ENCODE measurements at places on chromosomes 7 and 10. TPM values are rescaled to one million over a fixed set of nuclear protein-coding genes. Genes with fewer than 3 reads are reported as not detected.
A peak's percentile ranks its signal among the peaks of the same experiment; 100 is the strongest.

SFRP5 gene
- polyA plus RNA-seq: 1.9 TPM

ACBD7 gene
- polyA plus RNA-seq: 35.4 TPM

- no peak for DNase-seq
Measured at GRCh38 chr10:3763035-3763456, 22.0 kb downstream of the KLF6 start.

GRCh38 chr7:102817616-102818573 is 69.1 kb downstream of the FAM185A start:
- no peak for DNase-seq

RPP30 gene
- 27.1 TPM for polyA plus RNA-seq

AMPH gene
- 71.5 TPM for polyA plus RNA-seq

GRCh38 chr10:63042256-63042655 is 90.9 kb upstream of the NRBF2 start:
- DNase-seq: no peak

DNA sequence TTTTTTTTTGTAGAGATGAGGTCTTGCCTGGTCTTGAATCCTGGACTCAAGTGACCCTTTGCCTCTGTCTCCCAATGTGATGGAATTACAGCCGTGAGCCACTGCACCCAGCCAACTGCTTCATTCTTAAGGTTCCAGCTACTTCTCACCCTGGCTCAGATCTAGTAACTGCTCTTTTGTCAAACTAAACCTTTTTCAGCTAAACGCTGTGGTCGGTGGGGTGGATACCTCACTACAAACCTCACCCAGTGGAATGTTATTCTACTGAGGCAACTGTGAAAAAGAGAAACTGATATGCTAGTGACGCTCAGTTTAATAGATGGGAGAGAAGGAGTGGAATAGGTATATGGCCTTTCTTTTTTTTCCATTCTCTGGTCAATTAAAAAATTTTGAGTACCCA is 1.7 kb upstream of the MRLN start:
- no peak for DNase-seq

DNA sequence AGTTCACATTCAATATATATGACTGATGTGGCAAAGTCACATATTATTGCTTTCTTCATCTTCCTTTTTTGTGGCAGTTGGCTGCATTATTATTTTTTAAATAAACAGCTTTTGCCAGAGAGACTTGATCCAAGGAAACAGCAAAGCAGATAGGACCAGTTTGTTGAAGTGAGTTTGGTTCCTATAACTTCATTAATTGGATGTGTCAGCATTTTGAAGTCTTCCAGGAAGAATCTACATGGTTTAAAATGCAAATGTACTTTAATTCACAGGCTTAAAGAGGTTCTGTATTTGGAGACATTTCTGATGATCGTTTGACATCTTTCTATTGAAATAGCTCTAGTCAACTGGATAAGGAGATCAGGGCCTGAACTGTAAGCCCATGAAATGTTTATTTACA is 13.2 kb downstream of the UBE2D1 start:
- DNase-seq: peak; percentile 3

DNA sequence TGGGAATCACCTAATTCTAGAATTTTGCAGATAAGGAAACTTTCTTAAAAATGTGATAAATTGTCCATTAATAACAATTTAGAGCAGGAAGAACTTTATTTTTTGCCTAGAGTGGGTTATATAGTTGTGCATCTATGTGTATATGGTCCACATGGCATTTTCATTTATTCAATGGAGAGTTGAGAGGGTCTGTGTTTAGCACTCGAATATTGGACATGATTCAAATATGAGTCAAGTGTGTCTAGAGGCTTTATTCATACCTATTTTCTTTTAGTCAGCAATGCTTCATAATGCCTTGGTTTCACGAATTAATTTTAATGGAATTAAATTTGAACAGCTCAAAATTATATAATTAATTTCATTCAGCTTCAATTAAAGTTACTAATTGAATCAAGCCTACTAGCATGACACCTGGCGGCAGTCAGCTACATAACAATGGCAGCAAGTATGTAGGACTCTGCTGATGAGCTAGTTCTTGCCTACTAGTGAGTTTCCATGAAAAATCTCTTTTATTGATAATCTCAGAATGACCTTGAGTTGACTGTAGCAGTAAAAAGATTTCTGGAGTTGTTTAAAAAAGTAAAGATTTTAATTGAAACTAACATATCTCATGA is 17.7 kb downstream of the MDFIC start:
- DNase-seq: peak; percentile 46

GRCh38 chr7:126959649-126960048 is 293.1 kb downstream of the GRM8 start:
- DNase-seq: no peak

DNA sequence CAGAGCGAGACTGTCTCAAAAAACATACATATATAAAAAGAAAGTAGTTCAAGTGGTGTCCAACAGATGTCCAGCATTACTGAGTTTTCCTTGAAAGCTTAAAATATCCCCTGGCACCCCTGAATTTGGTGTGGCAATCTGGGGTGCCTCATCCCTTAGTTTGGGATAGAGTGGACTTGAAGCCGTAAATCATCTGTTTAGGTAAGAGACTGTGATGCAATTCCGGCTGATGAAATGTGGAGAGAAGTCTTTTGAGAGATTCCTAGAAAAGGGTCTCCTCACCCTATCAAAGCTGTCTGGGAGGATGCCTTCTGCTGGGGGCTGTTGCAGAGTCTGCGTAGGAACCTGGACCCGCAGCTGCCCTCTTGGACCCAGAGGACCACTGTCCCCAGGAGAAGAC is 408.0 kb downstream of the RPS24 start:
- DNase-seq: no peak

DNA sequence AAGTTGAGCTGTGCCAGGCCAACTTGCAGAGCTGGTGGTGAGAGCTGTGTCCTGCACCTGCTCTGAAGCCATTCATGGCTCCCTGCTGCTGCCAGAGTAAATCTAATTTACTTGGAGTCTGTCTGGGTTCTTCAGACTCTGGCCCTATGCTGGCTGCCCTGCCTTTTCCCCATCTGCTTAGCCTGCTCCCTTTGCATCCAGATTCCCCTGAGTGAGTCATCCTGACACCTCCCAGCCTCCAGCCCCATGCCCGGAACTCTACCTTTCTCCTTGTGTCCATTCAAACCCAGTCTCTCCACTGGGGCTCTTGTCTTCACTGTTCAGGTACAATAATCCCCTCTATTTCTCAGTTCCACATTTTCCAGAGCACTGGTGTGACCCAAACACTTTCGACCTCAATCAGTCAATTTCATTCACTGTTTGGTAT is 434.4 kb upstream of the ZMIZ1 start:
- DNase-seq: no peak

DNA sequence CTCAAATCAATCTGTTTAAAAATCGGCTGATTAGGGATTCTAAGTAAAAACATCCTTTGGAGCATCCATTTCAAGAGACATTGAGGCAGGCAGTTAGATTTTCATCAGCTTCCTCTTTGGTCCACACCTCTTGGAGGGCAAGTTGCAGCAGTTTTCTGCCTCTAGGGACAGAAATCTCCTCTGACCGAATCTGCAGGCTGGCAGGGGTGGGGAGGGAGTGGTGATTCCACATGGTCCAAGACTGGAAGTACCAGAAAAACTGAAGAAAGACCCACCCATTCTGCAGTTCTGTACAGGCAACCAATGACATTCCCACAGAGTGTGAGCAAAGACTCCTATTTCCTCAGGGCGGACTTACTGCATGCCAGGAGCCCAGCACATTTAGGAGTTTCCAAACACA is 29.0 kb downstream of the FGFBP3 start:
- no peak for DNase-seq

TLX1 gene
- not detected for polyA plus RNA-seq

GRCh38 chr7:131443496-131443895 is 112.9 kb downstream of the PODXL start:
- no peak for DNase-seq

DNA sequence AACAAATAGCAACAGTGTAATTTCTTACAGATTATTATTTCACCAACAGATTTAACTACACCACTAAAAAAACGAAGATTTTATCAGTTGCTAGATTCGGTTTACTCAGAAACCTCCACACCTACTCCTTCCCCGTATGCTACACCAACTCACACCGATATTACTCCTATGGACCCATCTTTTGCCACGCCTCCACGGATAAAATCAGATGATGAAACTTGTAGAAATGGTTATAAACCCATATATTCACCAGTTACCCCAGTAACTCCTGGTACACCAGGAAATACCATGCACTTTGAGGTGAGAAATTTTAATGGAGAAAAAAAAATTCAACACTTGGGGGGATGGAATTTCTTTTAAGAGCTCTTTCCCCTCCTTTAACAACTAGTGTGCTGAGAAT is 92.5 kb downstream of the KMT2E start:
- no peak for DNase-seq

- DNase-seq: no peak
Measured at GRCh38 chr7:32522746-32523530, 27.6 kb downstream of the AVL9 start.

DNA sequence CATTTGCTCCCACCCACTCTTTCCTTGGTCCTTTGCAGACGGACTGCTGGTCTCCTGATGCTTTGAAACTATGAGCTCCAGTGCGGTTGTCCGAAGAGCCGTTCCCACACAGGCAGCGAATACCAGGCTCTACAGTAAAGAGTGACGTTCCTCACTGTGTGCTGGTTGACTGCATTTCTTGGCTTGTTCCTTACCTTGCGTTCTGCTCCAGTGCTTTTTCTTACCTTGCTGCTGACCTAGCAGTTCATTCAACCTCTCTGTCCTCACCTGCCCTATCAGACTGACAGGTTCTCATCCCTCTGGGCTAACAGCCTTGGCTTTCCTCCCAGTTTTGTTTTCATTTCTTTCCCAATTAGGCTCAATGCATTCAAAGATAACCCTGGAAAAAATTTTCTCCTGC is 214.8 kb downstream of the TMEM178B start:
- DNase-seq: no peak

LIPN gene
- polyA plus RNA-seq: not detected

TMEM178B gene
- polyA plus RNA-seq: 24.3 TPM

DNA sequence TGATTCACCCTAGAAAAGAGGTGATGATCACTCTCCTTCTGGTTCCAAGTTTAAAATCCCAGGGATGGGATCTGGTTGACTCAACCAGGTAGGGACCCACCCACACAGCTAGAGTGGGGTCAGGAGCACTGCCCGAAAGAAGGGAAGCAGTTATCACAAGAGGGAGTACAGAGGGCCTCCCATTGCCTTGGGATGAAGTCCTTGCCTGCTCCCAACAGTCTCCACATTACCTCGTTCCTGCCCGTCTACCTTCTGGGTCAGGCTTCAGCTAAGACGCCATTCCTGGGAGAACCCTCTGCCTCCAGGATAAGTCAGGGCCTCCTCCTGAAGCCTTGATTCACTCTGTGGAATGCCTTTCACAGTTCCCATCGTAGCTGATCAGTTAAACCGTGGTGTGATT is 23.8 kb downstream of the ZMIZ2 start:
- no peak for DNase-seq

GRCh38 chr10:59315465-59315864 is 46.9 kb downstream of the FAM13C start:
- no peak for DNase-seq

GRCh38 chr10:17682236-17682946 is 38.4 kb downstream of the STAM start:
- no peak for DNase-seq

GRCh38 chr7:69603351-69603750 is 5.1 kb downstream of the AUTS2 start:
- no peak for DNase-seq

DNA sequence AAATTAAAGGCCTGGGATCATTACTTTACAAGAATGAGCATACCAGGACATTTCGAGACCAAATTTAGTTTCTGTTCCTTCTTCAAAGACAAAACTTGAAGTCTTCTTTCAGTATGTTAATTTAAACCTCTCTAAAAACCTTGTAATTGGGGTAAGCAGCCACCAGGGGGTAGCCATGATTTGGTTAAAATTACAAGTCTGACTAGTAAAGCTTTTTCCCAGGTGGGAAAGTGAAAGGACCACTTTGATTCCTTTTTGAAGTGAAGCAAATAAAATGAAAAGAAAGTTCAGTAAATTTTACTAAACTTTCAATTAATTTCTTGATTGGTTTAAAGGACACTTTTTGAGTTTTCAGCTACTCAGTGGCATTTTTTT is 294.3 kb downstream of the BBS9 start:
- no peak for DNase-seq

- no peak for DNase-seq
Measured at GRCh38 chr10:86067436-86068050, 299.1 kb downstream of the GRID1 start.

- DNase-seq: no peak
Measured at GRCh38 chr7:19117870-19118608, 603 bp upstream of the TWIST1 start.

CRHR2 gene
- polyA plus RNA-seq: 0.49 TPM

DIP2C gene
- 22.3 TPM for polyA plus RNA-seq

DDC gene
- polyA plus RNA-seq: 450 TPM

DNA sequence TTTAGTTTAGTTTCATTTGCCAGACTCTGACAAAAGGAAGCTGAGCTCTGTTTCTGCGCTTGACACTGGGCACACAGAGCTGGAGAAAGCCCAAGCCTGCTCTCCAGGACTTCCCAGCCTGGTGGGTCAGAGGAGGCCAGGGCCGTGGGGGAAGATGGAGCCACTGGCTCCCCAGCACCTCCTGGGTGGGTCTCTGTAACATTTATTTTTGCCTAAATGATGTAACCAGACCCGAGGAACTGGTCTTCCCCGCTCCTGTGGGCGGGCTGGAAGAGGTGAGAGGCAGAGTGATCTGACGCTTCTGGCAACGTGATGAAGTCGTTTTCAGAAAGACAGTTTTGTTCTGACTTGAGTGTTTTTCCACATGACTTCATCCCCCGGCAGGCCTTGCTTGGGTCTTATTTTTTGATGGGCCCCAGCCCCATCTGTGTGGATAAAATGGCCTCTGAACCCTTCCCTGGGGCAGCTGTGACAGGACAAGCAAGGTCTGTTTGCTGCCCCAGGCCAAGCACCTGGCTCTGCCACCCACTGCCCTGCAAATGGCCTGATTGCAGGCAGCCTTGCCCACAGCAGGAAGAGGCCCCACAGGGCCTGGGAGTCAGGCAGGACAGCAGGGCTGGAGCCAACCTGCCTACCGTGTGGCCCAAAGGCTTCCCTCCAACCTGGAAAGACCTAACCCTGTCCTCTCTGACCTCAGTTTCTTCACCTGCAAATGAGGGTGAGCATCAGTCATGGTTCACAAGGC is 304.9 kb upstream of the ZMIZ1 start:
- DNase-seq: no peak
